DND-41 (cell line): ENCODE measurements at places on chromosomes 12 and 14.

- DNase-seq, result no peak
Observed at GRCh38 chr12:110912263-110912662, 8.1 kb downstream of the MYL2 start.

GRCh38 chr14:99548255-99548654 is 55.8 kb downstream of the CCDC85C start:
- no peak for DNase-seq

DNA sequence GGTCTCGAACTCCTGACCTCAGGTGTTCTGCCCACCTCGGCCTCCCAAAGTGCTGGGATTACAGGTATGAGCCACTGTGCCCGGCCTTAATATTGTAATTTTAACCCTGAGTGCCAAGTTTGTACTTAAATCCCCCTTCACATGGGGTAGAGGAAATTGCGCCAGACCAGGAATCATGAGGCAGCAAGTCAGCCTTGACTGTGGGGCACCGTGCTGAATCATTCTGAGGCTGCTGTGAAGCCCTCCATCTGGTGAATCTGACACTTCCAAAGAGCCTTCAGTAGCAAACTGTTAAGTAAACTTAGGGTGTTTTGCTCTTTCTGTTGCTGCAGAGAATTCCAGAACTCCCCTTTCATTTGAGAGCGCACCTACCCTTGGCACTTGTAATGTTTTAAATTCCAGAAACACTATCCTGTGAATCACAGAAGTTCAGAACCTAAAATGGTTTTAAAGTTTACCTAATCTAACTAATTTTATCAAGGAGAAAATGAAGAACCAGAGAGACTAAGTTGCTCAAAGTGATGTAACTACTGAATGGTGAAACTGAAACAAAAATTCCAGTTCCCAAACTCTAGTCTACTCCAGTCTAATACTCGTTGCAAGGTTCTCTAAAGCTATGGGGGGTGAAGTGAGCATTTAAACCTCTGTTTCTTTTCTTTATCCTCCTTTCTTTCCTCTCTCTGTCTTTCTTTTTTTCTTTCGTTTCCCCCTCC is 7.5 kb downstream of the HEBP1 start:
- DNase-seq, result no peak

DNA sequence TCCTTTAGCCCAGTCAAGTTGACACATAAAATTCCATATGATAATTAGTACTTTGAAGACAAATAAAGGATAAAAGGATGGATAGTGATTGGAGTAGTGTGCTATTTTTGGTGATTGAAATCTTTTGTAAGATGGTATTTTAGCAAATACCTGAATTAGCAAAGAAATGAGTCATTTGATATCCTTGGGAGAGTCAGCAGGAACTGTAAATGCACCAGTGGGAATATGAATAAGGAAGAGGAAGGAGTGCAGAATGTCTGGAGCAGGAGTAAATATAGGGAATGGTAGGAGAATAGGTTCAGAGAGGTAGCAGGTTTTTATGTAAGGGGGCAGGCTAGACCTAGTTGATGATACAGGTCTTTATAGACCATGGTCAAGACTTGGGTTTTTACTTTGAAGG is 75.0 kb downstream of the TRMT5 start:
- DNase-seq, result no peak

DNA sequence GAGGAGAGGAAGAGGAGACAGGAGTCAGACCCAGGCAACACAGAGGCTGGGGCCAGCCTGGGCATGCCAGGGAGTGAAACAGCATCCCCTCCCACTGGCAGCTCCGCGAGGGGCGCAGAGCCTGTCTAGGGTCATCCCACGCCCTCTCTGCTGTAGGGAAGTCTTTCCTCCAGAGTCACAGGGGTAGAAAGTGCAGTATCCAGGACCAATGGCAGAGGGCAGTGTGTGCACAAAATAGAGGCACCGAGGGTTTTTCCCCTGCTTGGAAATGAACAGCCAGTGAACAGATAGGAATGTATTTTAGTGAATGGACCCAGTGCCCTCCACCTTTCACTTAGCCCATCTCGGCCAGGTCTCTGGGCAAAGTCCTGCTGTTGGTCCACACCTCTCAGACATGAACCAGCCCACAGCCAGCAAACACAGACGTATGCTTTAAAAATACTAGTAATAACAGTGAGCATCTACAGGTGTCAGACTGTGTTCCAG is 9.4 kb upstream of the KRT74 start:
- DNase-seq, result peak; percentile 47

DNA sequence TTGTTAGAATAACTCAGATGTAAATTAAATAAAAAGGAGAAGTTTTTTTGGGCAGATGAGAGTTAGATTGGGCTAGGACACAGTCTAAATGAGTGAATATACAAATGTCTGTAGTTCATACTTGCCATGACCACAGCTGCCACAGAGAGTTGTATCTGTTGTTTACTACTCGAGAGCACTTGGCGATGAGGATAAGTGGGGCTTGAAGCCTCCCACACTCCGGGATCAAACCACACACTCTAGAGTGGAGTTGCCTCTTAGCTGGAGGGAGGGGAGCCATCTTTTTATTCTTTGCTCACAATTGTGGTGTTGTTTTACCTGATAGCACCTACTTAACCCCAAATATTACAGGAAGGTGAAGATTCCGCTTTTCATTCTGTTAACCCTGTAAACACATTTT is 27.5 kb downstream of the BEST3 start:
- DNase-seq, result no peak

GRCh38 chr14:69720912-69721311 is 46.0 kb upstream of the SRSF5 start:
- no peak for DNase-seq

- DNase-seq, result no peak
Observed at GRCh38 chr14:22474730-22475351, 114.2 kb downstream of the DAD1 start.

- DNase-seq, result peak; percentile 28
Observed at GRCh38 chr12:104177663-104178501, 37.7 kb upstream of the TXNRD1 start.
